ENCODE measurements at places on chromosomes 2 and 18.

DNA sequence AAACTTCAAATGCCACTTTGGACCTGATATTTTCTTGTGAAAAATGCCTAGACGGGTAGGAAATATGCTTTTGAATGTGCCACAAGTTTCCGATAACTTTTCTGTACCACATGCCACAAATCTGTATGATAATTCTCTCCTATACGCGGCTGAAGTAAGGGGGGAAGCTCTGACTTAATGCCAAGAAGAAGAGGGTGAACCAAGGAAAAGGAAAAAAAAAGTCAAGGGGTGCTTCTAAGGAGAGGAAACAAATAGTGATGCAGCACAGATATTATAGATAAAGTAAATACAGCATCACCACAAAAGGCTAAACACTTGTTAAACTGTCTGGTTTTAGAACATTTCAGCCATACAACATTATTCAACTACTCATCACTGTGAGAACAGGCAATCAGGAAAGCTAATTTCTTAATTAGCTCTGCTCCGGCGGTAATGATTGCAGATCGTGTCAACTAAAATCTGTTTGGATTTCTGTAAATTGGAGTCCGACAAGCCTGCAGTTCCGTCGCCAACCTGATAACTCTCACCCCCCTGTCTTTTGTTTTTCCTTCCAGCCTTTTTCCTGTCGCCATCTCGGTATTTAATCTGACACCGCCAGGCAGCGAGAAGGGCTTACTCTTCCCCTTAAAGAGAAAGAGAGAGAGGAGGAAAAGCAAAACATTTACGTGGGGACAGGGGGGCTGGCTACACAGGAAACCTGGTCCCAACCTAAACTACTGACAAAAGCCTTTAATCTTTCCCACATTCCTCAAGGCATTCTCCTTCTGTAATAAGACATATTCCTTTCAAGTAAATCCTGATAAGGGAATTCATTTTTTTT lies 67.5 kb downstream of the ZEB2 start:
- DNase-seq: no peak

DNA sequence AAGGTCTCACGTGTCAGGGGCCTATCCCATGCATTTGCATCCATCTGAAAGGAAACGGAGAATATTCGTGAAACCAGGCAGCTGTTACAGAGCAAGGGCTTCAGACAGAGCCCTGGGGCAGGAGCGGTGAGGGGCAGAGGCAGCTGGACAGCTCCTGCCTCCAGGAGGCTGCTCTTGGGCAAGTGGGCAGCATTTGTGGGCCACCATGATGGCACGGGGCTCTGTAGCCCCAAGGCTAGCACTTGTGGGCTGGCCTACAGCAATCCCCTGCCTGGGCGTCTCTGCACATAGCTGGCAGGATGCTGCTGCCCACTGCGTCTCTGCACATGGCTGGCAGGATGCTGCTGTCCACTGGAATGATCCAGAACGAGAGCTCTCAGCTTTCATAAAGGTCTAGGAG lies 52.8 kb upstream of the PTMA start:
- DNase-seq: no peak

DNA sequence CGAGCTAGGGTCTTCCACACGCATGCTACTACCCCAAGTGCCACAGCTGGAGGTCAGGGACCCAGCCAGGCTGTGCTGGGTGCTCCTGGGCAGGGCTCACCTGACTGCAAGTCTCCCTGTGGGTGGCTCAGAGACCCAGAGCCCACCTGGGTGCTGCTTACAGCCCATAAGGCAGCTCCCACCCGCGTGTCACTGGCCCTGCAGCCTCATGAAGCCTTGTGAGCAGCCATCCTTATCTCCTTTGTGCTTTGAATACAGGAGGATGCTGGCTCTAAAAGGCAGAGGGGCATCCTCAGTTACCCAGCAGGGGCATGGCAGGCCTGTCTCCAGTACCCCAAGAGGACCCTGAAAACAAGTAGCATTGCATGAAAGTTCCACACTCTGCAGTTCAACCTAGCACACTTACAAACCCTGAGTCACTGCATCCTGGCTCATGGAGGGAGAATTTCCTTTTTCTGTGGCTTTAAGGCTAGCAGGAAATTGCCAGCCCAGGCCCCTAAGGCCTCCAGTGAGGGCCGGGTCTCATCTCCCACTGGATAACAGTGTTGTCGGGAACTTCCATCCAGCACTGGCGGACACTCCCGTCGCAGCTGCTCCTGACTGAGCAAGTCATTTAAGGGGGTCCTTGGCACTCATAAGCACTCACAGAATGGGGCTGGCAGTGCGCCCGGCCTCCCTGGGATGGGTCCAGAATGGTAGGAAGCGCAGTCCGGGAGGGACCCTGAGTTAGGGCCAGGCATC lies 137.1 kb downstream of the RPIA start:
- no peak for DNase-seq

GRCh38 chr2:161113693-161114575 lies 46.3 kb upstream of the TANK start:
- DNase-seq: no peak

- DNase-seq: no peak
Observed at GRCh38 chr2:113233593-113234550, 44.8 kb downstream of the PAX8 start.

- DNase-seq: peak; percentile 29
Observed at GRCh38 chr18:31741097-31741735, 19.5 kb downstream of the SLC25A52 start.

DNA sequence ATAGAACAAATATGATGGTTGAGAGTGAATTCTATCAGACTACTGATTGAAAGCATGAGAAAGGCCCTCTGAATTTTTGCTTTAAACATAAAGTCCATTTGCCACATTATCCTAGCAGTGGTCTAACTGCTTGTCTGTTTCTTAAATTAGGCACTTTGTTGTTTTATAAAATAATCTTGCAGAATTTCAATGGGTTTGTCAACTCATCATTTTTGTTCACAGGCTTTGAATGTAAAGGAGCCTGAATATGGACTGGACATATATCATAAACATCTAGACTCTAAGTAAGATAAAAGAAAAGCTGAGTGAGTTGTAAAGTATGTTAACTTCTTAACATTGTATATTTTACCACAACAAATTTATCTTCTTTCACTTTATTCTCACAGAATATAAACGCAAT lies 845.9 kb downstream of the SUCLG1 start:
- DNase-seq: no peak
